Left cardiac atrium (tissue), 4 donors: ENCODE measurements at places on chromosomes 3 and 15.

DNA sequence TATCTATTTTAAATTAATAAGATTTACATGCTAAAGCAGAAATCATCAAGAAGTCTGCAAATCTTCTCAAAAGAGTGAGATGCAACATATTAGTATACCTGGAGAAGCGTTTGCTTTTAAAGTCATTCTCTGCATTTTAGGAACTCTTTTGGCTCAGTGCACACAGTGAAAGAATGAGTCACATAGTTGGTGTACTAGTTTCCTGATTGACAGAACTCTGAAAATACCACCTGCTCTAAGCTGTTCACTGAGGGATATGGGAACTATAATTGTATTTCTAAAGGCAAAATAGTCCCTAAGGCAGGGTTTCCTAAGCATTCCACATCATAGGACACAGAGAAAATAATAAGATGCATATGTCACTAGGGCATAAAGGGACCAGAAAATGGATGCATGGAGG, 838.5 kb downstream of the DIPK2A start:
- no peak for DNase-seq

- no peak for DNase-seq
These were observed 147.0 kb upstream of the NR2F2 start for GRCh38 chr15:96183514-96183850.

- DNase-seq = no peak
These were observed 2.3 kb upstream of the TLR9 start for GRCh38 chr3:52227766-52228165.

DNA sequence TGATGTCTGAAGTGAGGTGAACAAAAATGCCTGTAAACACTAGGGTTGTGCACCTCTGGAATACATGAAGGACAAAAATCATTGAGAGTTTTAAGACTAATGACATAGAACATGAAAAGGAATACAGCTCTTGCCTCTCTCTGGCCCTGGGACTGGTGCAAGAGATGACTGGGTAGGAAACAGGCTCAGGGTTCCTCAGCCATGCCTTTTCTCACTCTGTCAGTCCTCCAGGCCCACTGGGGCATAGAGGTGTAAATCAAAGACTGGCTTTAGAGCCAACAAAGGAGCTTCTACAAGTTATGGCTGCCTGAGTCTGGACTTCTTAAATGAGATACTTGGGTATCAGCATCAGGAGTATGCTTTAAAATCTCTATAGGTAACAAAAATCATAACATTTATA, 554.7 kb upstream of the KCNMB2 start:
- DNase-seq = no peak

DNA sequence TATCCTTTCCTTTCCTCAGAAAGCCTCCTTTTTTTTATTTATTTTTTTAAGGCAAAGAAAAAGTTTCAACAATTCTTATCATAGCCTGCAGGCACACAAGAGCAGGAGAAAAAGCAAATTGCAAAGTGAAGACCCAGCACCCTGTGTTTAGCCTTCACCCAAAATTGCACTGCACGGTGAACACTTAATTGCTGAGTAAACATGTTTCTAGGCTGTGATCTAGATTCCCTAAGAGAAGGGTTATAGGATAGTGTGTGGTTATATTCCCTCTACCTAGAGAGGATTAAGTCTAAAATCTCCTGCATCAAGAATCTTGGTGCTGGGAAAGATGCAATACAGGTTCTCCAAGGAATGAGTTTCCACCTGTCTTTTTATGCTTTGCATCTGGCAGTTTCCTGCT, 70.2 kb upstream of the BFSP2 start:
- no peak for DNase-seq

DNA sequence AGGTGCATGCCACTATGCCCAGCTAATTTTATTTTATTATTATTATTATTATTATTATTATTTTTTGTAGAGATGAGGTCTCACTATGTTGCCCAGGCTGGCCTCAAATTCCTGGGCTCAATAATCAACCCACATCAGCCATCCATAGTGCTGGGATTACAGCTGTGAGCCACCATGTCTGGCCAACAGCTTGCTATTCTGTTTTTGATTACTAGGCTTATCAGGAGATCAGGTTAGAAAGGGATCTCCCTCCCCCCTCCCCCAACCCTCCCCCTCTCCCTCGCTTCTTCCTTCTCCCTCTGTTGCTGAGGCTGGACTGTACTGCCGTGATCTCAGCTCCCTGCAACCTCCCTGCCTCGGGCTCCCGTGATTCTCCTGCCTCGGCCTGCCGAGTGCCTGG, 8.6 kb downstream of the CLN6 start:
- DNase-seq = peak; percentile 4

- no peak for DNase-seq
These were observed 476.6 kb upstream of the ROBO1 start for GRCh38 chr3:80244390-80244789.

DNA sequence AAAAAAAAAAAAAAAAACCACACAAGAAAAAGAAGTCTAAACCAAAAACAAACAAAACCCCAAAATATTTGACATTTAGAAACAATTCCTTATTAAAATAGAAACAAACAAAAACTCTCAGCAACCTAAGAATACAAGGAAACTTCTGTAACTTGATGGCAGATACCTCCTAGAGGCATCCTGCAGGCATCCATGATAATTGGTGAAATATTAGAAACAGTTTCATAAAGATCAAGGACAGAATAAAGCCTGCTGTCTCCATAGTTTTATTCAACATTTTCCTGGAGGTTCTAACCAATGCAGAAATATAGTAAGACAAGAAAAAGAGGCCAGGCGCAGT, 63.0 kb upstream of the TRPM1 start:
- DNase-seq = no peak

GRCh38 chr15:43314171-43314570, 16.2 kb downstream of the LCMT2 start:
- no peak for DNase-seq

GRCh38 chr3:41580274-41580959, 381.1 kb downstream of the CTNNB1 start:
- DNase-seq = no peak

DNA sequence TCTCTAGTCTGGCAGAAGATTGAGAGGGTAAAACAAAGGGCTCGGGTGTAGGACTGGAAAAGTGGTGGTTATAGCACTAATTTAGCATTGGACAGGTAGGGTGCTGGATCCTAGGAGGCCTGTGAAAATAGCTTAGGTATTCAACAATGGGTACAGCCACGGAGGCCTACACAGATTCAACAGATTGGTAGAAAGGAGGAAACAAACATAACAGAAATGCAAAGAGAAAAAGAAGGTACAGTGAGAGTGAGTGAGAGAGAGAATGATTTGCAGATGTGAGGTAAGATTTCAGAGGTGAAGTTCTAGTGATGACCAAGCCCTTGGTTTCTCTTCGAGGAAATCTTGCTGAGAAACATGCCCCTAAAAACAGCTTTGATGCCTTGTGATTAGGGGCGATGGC, 37.9 kb downstream of the ADIPOQ start:
- no peak for DNase-seq

GRCh38 chr15:31031471-31032067, 40.1 kb upstream of the MTMR10 start:
- DNase-seq = no peak

DNA sequence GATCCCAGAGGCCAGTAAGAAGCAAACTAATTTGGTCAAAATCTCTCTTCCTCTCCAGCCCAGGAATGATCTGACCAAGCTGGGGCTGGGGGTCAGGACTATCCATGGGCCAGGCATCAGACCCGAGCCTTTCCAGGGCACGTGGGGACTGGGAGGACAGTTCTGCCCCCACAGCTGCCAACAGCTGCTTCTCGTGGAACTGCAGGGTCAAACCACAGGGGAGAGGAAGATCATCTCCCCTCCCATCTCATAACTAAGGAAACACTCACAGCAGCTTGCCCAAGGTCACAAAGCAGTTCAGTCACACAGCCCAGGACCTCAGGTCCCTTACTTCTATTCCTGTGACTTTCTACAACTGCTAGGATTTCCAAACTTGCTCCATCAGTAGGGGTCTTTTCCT, 47.1 kb downstream of the DAPK2 start:
- DNase-seq = no peak

GRCh38 chr3:33186524-33187367, 31.9 kb downstream of the SUSD5 start:
- no peak for DNase-seq

GRCh38 chr3:94225148-94225865, 162.4 kb downstream of the NSUN3 start:
- DNase-seq = no peak

GRCh38 chr3:47636225-47636624, 57.6 kb upstream of the CSPG5 start:
- DNase-seq = no peak

GRCh38 chr3:7100136-7100535, 239.2 kb downstream of the GRM7 start:
- DNase-seq = no peak

GRCh38 chr3:9402410-9403228, 5.2 kb downstream of the SETD5 start:
- peak; percentile 47 for DNase-seq

DNA sequence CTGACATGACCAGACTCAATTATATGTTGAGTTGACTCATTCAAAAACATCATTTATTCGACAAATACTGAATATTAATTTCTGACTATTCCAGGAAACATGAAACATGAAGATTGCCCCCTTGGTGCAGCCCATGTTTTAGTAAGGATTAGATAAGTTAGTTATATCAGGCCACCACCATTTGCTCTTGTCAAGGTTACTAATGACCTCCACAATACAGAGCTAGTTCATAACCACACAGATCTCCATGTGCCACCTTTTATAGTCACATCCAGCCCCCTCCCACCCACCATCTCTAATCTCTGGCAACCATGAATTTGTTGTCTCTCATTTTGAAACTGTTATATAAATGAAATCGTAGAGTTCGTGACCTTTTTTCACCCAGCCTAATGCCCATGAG, 15.7 kb downstream of the KLHL18 start:
- DNase-seq = no peak

GRCh38 chr3:30605706-30606300, 598 bp upstream of the TGFBR2 start:
- DNase-seq = no peak

DNA sequence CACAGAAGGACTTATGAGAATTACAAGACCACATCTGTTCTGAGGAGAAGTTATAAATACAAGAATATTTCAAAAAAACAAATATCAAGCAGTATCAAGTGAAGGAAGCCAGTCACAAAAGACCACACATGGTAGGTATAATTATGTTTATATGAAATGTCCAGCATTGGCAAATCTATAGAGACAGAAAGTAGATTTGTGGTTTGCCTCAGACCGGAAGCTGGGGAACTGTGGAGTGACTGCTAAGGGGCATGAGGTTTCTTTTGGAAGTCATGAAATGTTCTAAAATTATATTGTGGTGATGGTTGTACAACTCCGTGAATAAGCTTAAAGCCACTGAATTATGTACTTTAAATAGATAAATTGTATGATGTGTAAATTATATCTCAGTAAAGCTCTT, 136.9 kb downstream of the FRMD5 start:
- no peak for DNase-seq

DNA sequence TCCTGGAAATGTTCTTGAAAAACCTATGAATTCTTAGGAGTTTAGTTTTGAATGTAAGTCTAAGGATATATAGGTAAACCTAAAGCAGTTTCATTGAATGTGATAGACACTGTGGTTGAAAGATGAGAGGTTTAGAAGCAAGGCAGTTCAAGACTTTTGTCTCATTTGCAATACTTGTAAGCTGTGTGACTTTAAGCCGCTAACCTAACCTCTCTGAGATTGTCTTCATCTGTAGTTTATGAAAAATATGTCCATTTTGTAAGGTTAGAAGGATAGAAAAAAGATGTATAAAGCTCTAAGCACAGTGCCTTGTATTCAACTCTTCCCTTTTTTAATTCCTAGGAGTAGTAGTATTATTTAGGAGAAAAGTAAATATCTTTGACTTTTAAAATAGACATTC, 306.6 kb upstream of the ARRDC4 start:
- DNase-seq = no peak

- DNase-seq = no peak
These were observed 143.4 kb downstream of the CLSTN2 start for GRCh38 chr3:140078343-140078742.

DNA sequence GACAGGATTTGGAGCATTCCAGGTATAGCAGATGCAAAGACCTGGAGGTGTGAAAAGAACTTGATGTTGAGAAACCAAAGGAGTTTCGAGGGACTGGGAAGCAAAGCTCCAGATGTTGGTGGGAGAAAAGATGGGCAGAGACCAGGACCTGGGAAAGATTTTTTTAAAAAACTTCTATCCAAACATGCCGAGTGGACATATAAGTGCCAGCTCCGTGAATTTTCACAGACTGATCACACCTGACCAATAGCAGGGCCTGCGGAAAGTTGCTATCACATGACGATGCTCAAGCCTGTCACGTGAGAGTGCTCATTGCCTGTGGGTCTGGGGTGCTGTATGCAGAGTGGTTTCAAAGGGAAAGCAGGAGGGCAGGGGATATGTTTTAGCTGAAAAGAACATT, 19.9 kb downstream of the SMAD6 start:
- DNase-seq = peak; percentile 3

DNA sequence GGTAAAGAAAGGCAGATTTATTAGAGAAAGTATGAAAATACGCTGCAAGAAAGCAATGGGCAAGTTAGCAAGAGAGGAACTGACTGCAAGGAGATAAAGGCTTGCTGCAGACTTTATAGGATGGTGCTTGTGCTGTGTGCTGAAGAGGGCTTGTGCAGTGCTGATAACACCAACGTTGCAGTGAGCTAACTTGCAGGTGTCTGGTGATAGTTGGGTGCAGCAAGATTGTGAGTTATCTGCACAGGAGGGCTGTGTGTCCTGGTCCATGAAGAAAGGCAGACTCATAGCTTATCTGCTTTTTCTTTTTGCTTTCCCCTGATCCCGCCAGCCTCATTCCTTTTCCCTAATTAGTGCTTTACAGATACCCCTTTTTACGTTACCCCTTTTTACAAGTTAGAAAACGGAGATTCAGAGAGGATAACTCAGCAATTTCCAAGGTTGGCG, 58.0 kb upstream of the ZNF148 start:
- no peak for DNase-seq

DNA sequence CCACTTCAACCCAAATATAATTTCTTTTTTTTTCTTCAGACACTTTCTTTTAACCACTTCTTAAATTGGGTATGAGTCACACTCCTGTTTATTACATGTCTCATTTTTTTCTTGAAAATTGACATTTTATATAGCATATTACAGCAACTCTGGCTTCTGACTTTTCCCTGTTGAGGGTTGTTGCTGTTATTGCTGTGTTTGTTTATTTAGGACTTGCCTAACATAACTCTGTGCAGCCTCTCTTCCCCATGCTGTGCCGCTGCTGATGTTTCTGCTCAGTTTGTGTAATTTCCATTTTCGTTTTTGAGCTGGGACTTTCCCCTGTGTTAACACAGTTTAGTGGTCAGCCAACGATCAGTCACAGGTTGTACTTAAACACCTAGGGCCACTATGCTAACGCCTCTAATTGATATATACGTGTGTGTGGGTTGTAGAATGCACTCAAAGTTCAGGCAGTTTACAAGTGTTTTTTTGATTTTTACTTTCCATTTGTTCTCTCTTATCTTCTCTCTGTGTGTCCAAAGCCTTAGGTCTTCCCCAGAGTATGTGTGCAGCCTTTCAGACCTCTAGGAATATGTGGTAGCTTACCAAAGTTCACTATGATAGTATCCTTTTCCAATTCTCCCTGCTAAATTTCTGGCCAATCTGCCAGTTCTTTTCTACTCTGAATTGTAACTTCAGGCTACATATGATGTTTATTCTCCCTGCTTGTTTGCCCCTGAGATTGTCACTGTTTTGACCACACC, 337.2 kb downstream of the ZBTB20 start:
- DNase-seq = no peak

GRCh38 chr3:110180733-110181132, 843.4 kb upstream of the DPPA4 start:
- peak; percentile 23 for DNase-seq

GRCh38 chr3:112136046-112136445, 3.0 kb upstream of the GCSAM start:
- DNase-seq = no peak
